ENCODE measurements at places on chromosomes 5 and 9. TPM values are rescaled to one million over a fixed set of nuclear protein-coding genes. Genes with fewer than 3 reads are reported as not detected.

GRCh38 chr5:127652952-127653611 is 4.2 kb downstream of the CTXN3 start:
- H3K4me1 ChIP-seq = no peaks in the 10 kb centered on the region
- no peaks in the 10 kb centered on the region for H3K36me3 ChIP-seq
- no peaks in the 10 kb centered on the region for H3K27me3 ChIP-seq
- DNase-seq = no peak
- H3K4me3 ChIP-seq = no peak overlapping the region

DNA sequence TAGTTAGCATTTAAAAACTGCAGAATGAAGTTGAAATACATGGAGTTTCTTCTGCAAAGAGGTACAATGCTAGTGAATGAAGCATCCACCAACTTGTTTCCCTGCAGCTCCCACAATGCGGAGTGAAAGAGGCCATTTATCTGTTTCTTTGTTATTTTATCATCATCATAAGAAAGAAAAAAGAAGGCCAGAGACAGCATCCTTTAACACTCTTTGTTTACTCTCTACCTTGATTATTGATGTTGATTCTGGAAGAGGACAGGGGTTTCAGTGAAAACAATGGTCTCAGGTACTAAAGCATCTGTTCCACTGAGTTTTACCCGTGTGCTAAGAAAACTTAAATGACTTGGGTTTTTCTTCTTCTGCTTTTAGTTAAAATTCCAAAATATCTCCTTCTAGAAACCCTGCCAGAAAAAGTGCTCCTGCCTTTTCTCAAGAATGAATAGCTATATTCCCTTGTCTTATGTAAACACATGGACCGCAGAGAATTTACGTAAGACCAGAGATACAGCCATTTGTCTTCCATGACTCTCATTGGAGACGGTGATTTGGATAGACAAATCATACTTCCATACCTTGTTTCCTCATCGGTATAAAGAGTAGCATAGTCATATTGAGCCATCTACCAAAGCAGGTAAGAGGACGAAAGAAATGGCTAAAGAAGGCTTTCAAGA is 81.1 kb downstream of the EFNA5 start:
- H3K36me3 ChIP-seq = no peaks in the 10 kb centered on the region
- H3K27me3 ChIP-seq = no peaks in the 10 kb centered on the region
- no peaks in the 10 kb centered on the region for H3K4me1 ChIP-seq
- no peak for DNase-seq

DNA sequence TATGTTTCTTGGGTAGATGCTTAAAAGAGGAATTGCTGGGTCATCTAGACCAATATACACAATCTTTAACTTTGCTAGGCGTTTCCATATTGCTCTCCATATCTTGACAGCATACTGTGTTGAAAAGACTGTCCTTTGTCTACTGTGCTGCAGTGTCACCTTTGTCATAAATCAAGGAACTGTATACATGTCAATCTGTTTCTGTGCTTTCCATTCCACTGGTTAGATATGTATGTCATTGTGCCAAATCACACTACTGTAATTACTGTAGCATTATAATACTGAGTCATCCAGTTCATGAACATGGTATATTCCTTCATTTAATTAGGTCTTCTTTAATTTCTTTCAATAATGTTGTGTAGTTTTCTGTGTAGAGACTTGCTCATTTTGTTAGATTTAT is 149.7 kb upstream of the RASGRF2 start:
- no peak for DNase-seq
- no peaks in the 10 kb centered on the region for H3K27me3 ChIP-seq
- H3K4me1 ChIP-seq = no peaks in the 10 kb centered on the region
- no peak overlapping the region for H3K27ac ChIP-seq
- peaks cover 34% of the 10 kb centered on the region for H3K36me3 ChIP-seq
- H3K4me3 ChIP-seq = no peak overlapping the region

GRCh38 chr5:9473624-9474023 is 72.3 kb downstream of the SEMA5A start:
- no peak for DNase-seq
- no peaks in the 10 kb centered on the region for H3K4me1 ChIP-seq
- H3K4me3 ChIP-seq = no peak overlapping the region
- H3K27me3 ChIP-seq = no peaks in the 10 kb centered on the region
- H3K36me3 ChIP-seq = no peaks in the 10 kb centered on the region
- no peak overlapping the region for H3K27ac ChIP-seq

DNA sequence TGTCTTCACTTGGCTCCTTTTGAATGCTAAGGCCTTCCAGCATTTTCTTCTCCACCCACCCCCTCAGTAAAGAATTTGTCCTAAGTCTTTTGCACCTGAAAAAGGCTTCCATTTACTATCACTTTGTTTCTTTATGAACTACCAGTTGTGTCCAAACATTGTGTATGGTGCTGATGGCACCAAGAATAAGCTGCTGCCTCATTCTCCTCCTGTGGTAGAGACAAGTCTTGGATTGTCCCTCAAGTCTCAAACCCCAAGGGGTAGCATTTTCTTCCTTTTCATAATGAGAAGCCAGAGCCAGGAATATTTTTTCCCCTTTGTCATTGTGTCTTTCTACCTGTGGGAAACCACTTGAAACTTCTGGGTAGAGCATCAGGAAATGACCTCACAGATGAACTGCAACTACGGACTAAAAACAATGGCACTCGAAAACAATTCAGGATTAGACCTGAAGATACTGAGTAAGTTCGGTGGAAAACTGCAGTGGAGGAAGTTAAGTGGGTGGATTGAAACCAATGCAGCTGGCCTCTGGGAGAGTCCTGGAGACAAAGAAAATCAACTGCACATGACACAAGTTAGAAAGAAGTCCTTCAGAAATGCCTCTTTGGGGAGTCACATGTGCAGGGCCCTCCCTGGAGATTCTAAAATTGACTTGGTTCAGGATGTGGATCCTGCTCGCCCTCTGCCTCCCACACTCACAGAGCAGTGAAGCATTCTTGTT is 80.5 kb downstream of the SH3RF2 start:
- H3K4me1 ChIP-seq = no peaks in the 10 kb centered on the region
- H3K27me3 ChIP-seq = no peaks in the 10 kb centered on the region
- H3K36me3 ChIP-seq = no peaks in the 10 kb centered on the region
- DNase-seq = no peak

DNA sequence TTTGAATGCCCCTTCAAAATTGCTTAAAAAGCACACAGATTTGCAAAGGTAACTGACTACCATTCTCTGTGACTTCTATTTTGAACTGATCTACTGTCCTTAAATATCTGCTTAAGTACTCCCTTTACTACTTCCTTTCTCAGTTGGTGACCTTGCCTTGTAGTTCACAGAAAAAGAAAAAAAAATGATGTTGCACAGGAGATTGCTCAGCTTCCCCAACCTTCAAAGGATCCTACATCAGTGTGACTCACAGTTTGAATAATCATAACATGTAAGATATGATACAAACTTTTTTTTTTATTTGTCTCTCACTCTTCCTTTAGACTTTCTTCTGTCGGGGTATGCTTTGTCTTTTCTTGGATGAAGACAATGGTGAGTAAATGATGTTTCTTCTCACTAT is 1029.6 kb downstream of the CDH12 start:
- no peaks in the 10 kb centered on the region for H3K36me3 ChIP-seq
- H3K27me3 ChIP-seq = no peaks in the 10 kb centered on the region
- H3K4me1 ChIP-seq = no peaks in the 10 kb centered on the region
- no peak overlapping the region for H3K4me3 ChIP-seq
- no peak for DNase-seq

RETREG1 gene
- 90.9 TPM for total RNA-seq

PCDHB11 gene
- total RNA-seq = 7.4 TPM
